SK-N-MC (cell line): ENCODE measurements at places on chromosomes 5 and 9.
A peak's percentile ranks its signal among the peaks of the same experiment; 100 is the strongest.

- no peak for DNase-seq
Observed at GRCh38 chr5:76202182-76202581, 119.0 kb downstream of the SV2C start.

DNA sequence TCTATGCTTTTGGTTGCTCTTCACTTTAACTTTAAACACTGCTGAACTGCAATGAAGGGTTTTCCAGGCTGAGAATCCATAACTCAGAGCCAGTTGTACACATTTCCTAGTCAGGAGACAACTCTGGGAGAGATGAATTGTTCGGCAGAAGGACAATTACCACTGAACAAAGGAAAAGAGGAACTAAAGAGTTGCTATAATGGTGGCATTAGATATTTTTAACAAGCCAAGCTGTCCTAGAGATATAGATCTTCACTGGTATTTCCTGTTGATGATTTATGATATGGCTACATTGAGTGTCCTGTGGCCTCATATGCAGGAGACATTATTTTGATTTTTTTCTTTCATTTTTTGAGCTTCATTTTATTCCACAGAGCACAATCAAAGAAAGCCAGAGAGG, 219.1 kb upstream of the PCSK5 start:
- peak; percentile 18 for DNase-seq

DNA sequence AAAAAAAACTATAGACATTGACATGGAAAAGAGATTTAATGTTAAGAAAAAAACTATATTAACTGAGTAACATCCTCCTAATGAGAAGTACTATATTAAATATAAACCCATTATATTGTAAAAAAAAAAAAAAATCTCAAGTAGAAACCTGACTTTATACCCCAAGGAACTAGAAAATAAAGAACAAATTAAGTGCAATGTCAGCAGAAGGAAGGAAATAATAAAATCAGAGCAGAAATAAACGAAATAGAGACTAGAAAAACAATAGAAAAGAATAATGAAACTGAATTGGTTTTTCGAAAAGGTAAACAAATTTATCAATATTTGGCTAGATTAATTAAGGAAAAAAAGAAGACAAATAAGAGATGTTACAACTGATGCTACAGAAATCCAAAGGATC, 329.1 kb upstream of the ZNF608 start:
- DNase-seq: no peak

- no peak for DNase-seq
Observed at GRCh38 chr5:26578002-26578401, 460.4 kb downstream of the CDH9 start.

- DNase-seq: no peak
Observed at GRCh38 chr5:131005963-131006684, 158.9 kb downstream of the HINT1 start.

DNA sequence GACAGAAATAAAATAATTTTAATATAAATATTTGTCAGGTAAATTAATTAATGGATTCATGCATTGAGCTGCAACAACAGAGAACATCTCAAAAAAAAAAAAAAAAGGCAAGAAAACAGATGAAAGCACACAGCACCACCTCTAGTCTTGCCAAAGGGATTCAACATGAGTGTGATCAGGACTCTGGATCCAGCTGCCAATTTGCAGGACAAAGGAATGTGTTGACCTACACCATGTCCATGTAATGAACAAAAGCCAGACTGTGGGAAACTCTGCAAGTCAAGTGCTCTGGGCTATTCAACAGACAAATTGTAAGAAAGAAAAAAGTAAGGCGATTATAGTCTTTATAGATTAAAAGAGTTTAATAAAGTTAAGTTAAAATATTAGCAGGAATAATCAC, 769.3 kb downstream of the TLR4 start:
- DNase-seq: no peak

- peak; percentile 61 for DNase-seq
Observed at GRCh38 chr9:37994639-37995347, 74.2 kb downstream of the SHB start.

GRCh38 chr5:76230711-76231285, 147.6 kb downstream of the SV2C start:
- no peak for DNase-seq

- no peak for DNase-seq
Observed at GRCh38 chr9:33157960-33158842, 8.9 kb downstream of the B4GALT1 start.

DNA sequence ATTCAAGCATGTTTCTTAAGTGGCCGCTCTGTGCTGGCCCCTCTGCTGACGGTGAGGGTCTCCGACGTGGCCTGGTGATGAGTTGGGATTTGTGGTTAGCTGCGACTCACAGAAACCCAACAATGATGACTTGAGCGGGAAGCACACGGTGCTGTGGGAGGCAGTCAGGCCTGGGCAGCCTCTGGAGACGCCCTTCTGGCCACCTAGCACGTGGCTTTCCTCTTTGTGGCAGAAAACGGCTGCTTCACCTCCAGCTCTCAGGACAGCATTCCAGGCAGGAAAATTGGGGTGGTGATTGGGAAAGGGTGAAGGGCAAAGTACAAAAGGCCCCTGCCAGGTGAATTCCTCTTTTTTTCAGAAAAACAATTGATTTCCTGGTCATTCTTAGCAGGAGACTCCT, 17.5 kb upstream of the IER5L start:
- no peak for DNase-seq

DNA sequence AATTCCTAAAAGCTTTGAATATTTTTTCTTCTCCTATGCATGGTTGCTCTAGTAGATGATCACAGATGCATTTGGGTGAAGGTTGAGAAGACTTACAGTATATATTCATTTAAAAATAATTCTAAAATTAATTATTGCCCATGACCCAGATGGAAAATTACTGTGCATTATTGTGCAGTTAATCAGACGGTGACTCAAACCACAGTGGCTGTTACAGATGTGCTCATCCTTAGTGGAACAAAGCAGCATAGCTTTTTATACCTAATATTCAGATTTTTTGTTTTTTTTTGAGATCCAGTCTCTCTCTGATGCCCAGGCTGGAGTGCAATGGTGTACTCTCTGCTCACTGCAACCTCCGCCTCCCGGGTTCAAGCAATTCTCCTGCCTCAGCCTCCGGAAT, 10.7 kb downstream of the OR2V1 start:
- no peak for DNase-seq

- DNase-seq: no peak
Observed at GRCh38 chr5:43729846-43730478, 127.0 kb downstream of the NNT start.

DNA sequence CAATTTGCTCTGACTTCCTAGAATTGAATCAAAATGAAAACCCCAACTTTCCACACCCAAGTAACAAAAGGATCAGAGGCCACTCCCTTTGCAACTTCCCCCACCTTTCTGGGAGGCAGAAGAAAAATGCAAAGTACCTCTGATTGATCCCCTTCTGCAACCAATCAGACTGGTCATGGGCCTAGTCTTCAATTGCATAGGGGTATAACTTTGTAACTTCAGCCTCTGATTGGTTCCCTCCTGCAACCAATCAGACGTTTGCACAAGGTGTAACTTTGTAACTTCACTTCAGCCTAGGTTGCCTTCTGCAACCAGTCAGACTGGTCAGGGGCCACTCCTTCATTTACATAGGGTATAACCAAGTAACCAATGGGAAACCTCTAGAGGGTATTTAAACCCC, 38.3 kb upstream of the CNOT6 start:
- DNase-seq: no peak

GRCh38 chr9:120221844-120222243, 358.1 kb downstream of the CDK5RAP2 start:
- DNase-seq: no peak

GRCh38 chr9:7523426-7524043, 276.0 kb downstream of the DMAC1 start:
- no peak for DNase-seq

- DNase-seq: no peak
Observed at GRCh38 chr5:65199993-65200675, 281.6 kb downstream of the ADAMTS6 start.

GRCh38 chr5:138180183-138180782, 1.4 kb downstream of the KIF20A start:
- peak; percentile 47 for DNase-seq

GRCh38 chr9:131848570-131849160, 108.8 kb upstream of the RAPGEF1 start:
- no peak for DNase-seq

DNA sequence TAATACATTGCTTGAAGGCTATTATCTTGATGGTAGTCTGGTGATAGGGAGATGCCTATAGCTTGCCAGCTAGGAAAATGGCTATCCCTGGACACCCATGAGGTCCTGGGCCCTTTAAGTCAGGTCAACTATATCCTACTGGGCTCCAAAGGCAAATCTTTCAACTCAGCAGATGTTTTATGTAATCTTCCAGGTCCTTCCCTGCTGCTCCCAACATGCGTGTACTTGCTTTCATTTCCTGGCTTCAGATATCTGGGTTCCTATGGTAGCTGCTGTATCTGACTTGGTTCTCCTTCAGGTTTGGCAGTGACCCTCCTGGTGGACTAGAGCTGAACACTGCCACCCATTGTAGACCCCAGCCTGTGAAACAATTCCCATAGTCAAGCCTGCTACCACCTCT, 32.4 kb upstream of the GAS1 start:
- DNase-seq: no peak

GRCh38 chr9:95127249-95128176, 190.0 kb downstream of the FANCC start:
- no peak for DNase-seq

DNA sequence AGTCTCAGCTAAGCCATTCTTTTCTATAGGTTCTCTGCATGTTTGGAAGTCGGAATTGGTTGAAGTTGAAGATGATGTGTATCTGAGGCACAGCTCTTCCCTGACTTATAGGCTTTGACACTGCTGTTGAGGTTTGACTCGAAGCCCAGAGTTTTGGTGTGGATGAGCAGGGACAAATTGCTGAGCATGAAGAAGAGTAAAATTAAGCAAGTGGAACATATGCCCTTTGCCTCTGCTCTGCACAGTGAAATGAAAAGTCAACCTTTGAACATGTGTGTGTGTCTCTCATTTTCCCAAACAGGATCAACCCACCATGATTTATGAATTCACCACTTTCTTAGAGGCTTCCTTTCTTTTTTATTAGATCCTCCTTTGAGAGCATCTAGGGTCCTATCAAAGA, 8.5 kb downstream of the HMHB1 start:
- no peak for DNase-seq

DNA sequence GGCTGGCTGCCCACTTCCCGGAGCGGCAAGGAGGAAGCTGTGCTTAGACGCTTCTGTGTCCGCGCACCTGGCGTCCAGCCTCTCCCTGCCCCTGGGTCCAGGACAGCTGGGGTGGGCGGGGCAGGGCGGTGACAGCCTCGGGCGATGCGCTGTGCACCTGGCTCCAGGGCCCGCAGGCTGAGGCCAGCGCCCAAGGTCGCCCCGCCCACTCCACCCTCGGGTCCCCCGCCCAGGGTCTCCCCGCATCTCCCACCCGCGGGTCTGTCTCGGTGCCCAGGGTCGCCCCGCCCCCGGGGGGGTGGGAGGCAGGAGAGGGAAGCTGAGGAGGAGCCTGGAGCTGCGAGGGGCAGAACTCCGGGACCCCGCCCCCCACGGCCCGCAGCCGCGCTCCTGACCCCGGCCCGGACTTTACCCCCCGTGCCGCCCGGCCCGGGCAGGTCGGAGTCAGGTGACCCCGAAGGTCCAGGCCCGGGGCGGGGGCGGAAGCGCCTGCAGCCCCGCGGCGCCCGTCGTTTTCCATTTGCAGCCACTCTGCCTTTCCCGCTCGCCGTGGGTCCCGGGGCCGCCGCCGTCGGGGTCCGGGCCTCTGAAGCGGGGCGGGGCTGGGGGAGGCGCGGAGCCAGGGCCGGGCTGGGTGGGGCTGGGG, at the start of gene ENTPD8:
ENTPD8 (minus strand) TSS at position 69 of the 646 bp plus-strand sequence. CDS start 3,072 bp downstream, outside the sequence.
- DNase-seq: no peak

DNA sequence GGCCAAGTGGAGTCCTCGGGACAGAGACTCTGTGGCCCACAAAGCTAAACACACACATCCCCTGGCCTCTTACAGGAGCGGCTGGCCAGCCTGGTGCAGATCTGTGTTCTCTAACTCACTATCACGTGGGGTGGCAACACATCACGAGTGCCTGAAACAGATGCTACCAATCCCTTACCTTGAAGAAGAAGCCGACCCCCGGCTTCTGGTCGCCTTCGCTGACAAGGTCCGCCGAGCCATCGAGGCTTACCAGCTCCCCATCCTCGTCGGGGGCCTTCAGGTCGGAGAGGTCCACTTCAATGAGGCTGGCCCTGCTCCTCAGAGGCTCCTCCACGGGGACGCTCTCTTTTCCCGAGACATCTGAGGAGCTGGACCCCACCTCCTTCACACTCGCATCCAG, 86.7 kb downstream of the CAMSAP1 start:
- DNase-seq: no peak

- DNase-seq: peak; percentile 8
Observed at GRCh38 chr5:144028058-144028457, 142.4 kb downstream of the YIPF5 start.
